ENCODE measurements at places on chromosomes 6 and 20.

DNA sequence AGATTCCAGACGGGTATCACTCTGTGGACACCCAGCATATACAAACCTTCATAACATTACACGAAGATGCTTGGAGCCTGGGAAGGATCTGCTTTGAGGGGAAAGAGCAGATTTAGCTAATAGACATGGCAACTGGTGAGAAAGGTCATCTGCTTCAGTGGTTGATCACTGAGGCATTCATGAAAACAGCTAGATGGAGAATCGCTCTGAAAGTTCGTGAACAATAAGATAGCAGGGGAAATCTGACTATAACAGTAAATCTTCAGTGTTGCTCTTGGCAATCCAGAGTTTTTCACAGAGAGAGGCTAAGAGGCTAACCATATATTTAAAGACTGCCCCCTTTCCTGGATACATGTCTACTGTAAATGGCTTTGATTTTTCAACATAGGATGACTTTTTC lies 245.3 kb downstream of the FARS2 start:
- no peak for DNase-seq

GRCh38 chr6:158819213-158819976 lies at the start of gene EZR:
Gene EZR, minus strand, starts transcription at chr6:158819368. Its CDS starts 1,275 bp downstream, at chr6:158818093.
- peak; percentile 87 for DNase-seq

- no peak for DNase-seq
Observed at GRCh38 chr6:117506907-117507306, 24.4 kb downstream of the DCBLD1 start.

DNA sequence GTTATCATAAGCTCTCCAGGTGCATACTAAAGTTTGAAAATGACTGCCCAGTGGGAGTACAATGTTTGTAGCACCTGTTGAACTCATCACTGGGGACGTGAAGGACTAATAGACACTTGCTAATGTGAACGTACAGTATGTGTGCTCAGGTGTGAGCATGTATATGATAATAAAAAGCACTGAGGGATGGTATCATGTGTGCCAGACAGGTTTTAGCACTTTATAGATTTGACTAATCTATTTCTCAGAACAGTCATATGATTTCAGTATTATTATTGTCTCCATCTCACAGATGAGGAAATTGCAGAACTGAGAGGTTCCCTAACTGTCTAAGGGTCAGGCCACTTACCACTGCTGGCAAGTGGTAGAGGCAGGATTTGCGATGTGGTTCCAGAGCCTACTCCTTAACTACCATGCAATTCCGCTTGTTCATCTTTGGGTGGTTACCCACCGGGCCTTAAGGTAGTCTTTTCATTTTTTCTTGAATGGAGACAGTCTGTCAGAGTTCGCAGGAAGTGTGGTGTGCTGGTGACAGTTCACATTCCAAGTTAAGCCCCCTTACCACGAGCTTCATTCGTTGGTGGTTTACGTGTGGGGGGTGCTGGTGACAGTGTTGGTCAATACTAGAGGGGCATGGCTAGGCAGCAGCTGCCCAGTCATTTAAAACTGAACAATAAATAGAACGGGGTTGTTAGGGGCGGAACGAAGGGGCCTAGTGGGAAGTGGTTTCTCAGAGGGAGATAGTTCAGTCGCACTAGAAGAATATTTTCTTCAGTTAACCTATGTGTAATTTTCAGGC lies 46.8 kb downstream of the RREB1 start:
- DNase-seq = peak; percentile 95

GRCh38 chr20:6152777-6153176 lies 29.9 kb upstream of the FERMT1 start:
- no peak for DNase-seq

DNA sequence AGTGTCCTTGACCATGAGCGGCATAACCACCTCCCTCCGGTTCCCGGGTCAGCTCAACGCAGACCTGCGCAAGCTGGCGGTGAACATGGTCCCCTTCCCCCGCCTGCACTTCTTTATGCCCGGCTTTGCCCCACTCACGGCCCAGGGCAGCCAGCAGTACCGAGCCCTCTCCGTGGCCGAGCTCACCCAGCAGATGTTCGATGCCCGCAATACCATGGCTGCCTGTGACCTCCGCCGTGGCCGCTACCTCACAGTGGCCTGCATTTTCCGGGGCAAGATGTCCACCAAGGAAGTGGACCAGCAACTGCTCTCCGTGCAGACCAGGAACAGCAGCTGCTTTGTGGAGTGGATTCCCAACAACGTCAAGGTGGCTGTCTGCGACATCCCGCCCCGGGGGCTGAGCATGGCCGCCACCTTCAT lies 4.9 kb downstream of the TUBB1 start:
- no peak for DNase-seq

- no peak for DNase-seq
Observed at GRCh38 chr6:45426251-45426650, 48.5 kb upstream of the SUPT3H start.

DNA sequence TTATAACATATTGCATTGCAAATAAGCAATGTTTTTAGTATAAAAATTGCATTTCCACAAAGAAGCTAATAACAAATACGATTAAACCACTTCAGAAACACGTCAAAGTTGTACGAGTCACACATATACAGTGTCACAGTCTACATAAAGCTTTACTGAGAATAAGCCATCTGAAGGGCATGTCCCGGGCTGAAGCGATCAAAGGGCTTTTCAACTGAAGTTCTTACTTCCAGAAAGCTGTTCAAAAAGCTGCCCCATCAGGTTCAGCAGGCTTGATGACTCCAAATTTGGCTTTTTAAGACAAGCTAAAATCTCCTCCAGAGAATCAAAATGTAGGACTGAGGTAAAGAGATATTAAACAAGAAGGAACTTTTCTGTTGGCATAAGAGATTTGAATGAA lies 37.5 kb upstream of the HAO1 start:
- DNase-seq = no peak

GRCh38 chr20:43925801-43926200 lies 11.1 kb downstream of the TOX2 start:
- peak; percentile 62 for DNase-seq

GRCh38 chr20:57437672-57438330 lies 46.6 kb downstream of the RBM38 start:
- DNase-seq = no peak

- no peak for DNase-seq
Observed at GRCh38 chr20:61587036-61587435, 335.0 kb downstream of the CDH4 start.

- DNase-seq = no peak
Observed at GRCh38 chr6:19525673-19526072, 311.5 kb upstream of the ID4 start.

- no peak for DNase-seq
Observed at GRCh38 chr6:169926617-169927417, 175.4 kb downstream of the ERMARD start.

GRCh38 chr6:110366256-110366655 lies 8.1 kb upstream of the METTL24 start:
- no peak for DNase-seq

DNA sequence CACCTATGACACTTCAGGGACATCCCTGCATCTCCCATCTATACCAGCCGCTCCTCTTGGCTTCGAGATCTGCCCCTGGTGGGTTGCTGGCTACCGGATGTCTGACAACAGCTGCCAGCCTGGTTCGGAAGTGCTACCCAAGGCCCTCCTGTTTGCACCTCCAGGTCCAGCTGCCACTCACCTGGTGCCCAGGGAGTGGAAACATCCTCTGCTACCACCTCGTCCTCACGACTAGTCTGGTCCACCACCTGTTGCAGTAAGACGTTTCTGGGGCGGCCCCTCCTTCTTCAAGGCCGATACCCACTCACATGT lies 8.3 kb upstream of the PCMTD2 start:
- DNase-seq = no peak

GRCh38 chr20:20552076-20552475 lies 160.4 kb downstream of the RALGAPA2 start:
- DNase-seq = no peak

- DNase-seq = no peak
Observed at GRCh38 chr6:52588087-52588709, 11.3 kb upstream of the TRAM2 start.

DNA sequence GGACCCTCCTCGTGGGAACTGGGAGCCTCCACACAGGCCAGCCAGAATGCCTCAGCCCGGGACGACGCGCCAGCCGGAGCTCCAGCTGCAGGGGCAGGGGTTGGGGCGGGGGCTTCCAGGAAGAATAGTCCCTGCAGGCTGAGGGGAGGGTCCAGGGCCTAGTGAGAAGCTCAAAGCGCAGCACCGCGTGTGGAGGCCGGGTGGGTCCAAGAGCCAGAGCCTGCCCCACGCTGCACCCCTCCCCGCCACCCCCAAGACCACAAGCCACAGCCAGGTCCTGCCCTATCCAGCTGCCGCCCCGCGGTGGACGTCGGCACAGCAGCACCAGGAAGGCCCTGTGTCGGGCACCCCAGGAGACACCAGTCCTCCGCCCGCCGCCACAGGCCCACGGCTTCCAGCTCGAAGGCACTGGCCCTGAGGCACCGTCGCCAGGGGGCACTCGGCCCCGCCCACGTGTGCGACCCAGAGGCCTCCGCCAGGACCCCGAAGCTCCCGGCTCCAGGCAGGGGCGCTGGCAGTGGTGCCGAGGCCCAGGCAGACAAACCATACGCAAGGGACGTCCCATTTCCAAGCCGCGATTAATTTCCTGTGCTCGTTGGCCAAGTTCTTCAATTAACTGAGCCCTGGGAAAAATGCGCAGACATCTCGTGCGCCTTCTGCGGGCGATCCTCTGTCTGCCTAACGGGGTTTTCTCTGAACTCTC lies 19.5 kb downstream of the KCNQ2 start:
- peak; percentile 60 for DNase-seq

DNA sequence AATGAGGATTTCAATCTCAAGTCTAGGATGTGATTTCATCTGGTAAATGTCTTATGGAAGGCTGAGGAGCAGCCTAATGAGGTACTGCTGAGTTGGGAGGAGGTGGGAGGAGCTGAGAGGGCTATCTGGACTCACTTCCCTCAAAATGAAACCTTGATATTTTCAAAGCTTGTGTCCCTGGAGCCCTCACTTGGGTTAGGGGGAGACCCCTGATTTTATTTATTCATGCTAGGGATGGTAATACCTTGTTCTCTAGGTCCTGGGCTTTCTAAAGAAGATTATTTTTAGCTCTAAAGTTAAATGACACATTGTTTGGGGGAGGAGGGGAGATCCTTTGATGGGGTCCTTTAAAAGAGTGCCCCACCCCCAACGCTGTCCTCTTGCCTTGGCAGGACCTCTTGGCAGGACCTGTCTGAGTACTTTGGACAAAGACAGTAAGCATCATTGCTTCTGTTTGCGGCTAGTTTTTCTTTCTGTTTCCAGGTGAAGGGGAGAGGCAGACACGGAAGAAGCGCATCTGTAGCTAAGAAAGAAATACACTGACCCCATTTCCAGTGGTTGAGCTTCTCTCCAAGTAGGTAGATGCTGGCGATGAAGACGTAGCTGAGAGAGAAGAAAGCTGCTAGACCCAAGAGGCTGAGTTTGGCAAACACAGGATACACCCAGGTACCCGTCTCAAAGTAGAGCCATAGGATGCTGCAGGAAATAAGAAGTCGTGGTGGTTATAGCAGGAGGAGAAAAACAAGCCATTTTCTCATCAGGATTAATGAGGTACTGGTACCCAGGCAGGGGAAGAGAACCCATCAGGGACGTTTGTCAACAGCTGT lies 55.6 kb downstream of the ADTRP start:
- DNase-seq = no peak

GRCh38 chr20:41608606-41609005 lies 9.6 kb downstream of the CHD6 start:
- no peak for DNase-seq

- DNase-seq = no peak
Observed at GRCh38 chr6:47634210-47635047, 64.0 kb upstream of the ADGRF4 start.

DNA sequence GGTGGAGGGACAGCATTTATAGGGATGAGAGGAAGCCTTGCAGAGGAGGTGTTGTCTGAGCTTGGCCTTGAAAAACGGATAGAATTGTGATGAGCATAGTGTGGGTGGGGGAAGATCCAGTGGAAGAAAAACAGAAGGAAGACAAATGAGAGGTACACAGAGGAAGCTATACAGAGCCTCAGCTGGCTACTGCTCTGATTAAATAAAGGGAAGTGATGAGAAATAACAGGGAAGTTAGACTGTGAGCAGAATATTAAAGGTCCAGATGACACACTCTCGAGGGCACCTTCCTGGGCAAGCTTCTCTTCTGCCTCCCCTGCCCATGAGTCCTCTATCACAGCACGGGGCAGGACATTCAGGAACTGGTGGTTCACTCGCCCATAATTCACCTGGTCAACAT lies 182.3 kb downstream of the KIF16B start:
- peak; percentile 5 for DNase-seq

DNA sequence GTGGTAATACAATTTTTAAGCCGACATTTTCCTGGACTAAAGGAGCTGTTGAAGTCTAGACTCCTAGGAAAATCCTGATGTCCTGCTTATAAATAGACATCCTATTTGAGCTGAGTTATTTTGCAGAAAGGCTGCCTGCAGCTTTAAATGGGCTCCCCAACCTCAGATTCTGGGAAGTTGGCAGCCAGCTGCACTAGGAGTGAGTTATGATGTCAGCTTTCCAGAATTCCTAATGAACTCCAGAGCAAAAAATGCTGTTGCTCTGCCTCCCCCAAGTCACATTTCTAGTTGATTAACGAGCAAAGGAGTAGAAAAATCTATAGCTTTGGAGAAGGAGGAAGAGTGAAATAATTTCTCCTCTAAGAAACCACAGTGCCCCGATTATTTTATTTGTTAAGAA lies 346.3 kb upstream of the SULF2 start:
- no peak for DNase-seq

GRCh38 chr6:46098678-46099077 lies 31.1 kb upstream of the ENPP4 start:
- no peak for DNase-seq

DNA sequence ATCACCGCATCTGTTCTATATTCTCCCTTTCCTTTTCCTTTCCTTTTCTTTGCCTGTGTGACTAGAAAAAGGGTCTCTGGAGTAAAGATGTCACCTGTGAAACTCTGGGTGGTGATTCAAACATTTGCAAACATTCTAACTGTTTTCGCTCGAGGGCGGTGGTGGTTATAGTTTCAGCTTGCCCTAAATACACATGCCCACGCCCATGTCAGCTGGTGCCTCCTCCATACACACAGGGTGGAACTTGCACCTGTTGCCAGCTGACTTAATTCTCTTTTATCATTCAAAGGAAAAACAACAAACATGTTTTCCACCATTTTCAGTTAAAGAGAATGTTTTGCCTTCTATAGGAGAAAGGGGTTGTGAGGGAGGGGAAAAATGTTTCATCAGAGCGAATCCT lies 381.9 kb upstream of the ARID1B start:
- no peak for DNase-seq

GRCh38 chr6:160775792-160776580 lies 73.9 kb downstream of the PLG start:
- no peak for DNase-seq

- DNase-seq = no peak
Observed at GRCh38 chr6:128333581-128334223, 186.7 kb downstream of the PTPRK start.

DNA sequence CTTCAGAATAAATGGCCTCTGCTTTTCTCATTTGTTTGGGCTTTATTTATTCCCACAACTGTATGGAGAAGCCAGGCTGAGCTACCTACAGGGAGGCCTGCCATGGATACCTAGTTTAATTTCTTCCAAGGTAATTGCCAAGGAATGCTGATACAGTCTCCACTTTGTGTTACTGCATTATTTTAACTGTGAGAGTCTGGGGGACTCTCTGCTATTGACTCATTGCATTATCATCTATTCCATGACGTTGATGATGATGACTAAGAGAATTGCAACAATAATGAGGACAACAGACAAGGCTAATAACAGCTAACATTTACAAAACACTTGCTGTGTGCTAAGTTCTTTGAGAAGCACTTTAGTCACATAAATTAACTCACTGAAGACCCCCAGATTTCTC lies 88.3 kb upstream of the COL21A1 start:
- DNase-seq = no peak

GRCh38 chr6:149628875-149629510 lies 19.5 kb downstream of the KATNA1 start:
- peak; percentile 10 for DNase-seq

Measured in common myeloid progenitor, CD34-positive (primary cell).